Kasumi-1 (cell line): ENCODE measurements at places on chromosomes 5 and 9.

- peak; percentile 52 for DNase-seq
These were observed 1.5 kb downstream of the FAM78A start for GRCh38 chr9:131274674-131275331.

- DNase-seq: peak; percentile 18
These were observed 42.3 kb upstream of the ZSWIM6 start for GRCh38 chr5:61289669-61290306.

- DNase-seq: no peak
These were observed 1.5 kb downstream of the NKX2-5 start for GRCh38 chr5:173233347-173234128.

- DNase-seq: no peak
These were observed 2.1 kb downstream of the MAP3K1 start for GRCh38 chr5:56817263-56818014.

DNA sequence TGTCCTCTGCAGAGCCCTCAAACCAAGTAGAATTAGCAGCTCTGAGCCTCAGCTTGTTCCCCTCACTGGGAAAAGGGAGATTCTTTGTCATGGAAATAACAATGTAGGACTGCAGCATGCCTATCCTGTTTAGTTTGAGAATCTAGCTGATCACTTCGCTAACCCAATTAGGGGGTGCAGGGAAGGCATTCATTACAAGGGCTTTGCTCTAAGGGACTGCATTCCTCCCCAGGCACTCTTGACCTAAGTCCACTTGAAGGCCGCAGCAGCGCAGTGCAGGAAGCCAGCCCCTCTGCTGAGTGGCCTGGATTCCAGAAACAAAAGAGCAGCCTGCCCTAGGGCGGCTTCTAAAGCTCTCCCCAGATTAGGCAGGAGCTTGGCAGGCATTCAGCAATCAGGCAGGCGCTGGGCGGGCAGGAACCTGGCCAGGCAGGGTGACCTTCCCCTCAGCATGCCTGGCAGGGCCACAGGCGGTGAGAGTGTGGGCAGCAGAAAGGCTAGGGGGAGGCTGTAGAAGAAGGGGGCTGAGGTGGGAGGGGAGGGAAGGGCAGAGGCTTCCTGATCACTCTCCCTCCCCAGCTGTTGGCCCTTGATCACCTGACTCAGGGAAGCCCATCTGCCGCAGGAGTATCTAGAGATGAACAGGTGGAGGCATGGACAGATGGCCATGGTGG, 24.8 kb downstream of the CCNJL start:
- DNase-seq: no peak

DNA sequence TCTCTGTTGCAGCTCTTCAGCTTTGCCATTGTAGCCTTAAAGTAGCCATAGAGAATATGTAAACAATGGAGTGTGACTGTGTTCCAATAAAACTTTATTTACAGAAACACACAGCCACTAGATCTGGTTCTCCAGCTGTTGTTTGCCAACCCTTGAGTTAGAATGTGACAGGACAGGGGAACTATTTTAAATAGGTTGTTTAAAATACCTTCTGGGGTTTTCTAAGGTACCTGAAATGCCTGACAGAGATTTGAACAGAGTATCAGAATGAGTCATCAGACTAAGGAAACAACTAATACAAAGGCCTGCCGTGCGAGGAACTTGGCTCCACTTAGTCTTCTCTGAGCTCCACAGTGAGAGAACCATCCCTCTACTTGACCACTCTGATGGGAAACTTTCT, 85.4 kb downstream of the HSD17B4 start:
- DNase-seq: no peak

DNA sequence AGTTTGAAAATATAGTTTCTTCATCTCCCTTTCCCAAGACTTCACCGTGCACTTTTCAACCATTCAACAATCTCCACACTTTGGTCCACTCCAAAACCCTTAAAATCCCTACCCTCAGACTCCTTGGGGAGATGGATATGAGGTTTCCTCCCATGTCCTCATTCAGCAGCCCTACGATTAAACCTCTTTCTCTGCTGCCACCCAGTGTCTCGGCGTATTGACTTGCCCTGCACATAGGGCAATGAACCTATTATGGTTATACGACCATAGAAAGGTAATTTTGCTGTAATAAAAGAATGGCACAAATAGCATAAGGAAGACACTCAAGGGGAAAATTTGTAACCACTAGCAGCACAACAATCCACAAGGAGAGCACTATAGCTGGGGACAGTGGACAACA, 803.5 kb downstream of the TLE1 start:
- no peak for DNase-seq

GRCh38 chr9:125594223-125594610, 112.8 kb downstream of the MAPKAP1 start:
- DNase-seq: no peak

GRCh38 chr5:4116834-4117233, 521.2 kb downstream of the IRX1 start:
- no peak for DNase-seq

GRCh38 chr5:28580616-28581015, 1542.2 kb upstream of the CDH9 start:
- no peak for DNase-seq

- no peak for DNase-seq
These were observed 15.6 kb downstream of the FAM219A start for GRCh38 chr9:34442770-34443169.
